IMR-90 (cell line): ENCODE measurements at places on chromosomes 12 and 14.

DNA sequence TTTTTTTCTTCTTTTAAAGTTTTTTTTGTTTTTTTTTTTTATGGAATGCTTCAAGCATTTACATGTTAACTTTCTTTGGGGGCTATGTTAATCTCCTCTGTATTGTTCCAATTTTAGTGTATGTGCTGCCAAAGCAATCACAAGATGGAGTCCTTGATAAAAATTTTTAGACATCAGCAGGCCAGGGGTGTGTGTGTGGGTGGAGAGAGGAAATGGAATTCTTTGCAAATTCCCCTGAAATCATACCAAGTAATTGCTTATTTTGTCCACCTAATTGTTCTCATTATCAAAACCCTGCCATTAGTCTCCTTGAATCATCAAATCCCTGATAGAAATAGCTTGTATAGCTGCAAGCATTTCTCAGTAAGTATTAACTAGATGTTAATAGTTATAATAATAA is 21.7 kb downstream of the RNF212B start:
- DNase-seq = no peak

GRCh38 chr12:114920771-114921554 is 237.0 kb upstream of the TBX3 start:
- DNase-seq = peak; percentile 46

GRCh38 chr14:53265025-53265424 is 111.9 kb upstream of the DDHD1 start:
- DNase-seq = no peak

DNA sequence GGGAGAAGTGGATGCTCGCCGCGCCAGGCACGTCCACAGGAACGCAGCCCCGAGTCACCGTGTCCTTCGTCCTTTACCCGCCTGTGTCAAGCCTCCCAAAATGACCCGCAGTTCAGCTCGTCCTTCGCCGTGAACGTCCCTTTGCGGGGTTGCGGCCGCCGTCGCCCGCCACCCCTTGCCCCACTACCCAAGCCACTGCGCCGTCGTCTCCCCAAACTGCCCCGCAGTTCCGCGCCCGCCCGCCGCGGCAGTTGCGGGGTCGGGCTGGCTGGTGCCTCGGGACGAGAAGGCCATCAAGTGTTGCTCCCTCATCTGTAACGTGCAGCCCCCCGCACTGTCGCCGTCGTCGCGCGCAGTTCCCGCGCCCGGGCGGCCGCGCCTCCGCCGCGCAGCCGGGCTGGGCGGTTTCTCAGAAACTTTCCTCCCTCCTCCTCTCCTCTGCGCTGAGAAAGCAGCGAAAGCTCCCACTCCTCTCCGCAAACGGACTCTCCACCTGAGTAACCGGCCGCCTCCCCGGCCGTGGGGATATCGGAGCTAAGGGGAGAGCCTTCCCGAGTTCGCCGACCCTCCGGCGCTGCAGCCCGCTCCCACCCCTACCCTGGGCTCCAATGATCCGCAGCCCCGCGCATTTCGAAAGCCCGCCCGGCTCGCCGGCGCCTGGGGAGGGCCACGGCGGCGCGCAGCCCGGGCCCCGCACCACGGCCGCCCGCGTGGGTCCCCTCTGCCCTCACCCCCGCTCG is 6.7 kb downstream of the CDKN1B start:
- peak; percentile 25 for DNase-seq

- DNase-seq = no peak
Observed at GRCh38 chr12:56641219-56641618, 4.6 kb downstream of the ATP5F1B start.

DNA sequence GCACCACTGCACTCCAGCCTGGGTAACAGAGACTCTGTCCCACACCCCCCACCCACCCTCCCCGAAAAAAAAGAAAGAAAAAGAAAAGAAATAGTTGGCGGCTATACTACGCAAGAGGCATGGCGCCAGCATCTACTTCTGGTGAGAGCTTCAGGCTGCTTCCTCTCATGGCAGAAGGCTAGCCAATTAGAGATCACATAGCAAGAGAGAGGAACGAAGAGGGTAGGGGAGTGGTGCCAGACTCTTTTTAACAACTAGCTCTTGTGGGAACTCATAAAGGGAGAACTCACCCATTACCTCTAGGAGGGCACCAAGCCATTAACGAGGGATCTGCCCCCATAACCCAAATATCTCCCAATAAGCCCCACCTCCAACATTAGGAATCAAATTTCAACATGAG is 6.2 kb downstream of the DENND5B start:
- DNase-seq = no peak

DNA sequence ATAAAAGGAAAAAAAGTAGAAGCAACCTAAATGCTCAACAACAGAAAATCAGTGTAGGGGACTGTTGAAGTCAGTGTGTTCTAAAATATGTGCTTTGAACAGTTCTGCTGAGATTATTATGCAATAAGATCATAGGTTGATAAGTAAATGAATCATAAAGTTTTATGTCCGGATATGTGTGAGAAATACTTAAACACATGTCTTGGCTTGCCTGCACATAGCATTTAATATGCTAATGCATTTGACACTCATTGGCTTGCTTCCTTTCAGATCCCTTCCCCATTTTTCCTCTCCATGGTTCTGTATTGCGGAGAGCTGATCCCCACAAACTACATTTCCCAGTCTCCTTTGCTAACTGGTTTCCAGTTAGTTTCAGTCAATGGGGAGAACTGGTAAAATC is 573.8 kb upstream of the TBX3 start:
- peak; percentile 43 for DNase-seq

GRCh38 chr12:113862590-113863454 is 103.3 kb downstream of the RBM19 start:
- DNase-seq = peak; percentile 94

GRCh38 chr14:64717870-64718269 is 13.6 kb downstream of the PLEKHG3 start:
- peak; percentile 20 for DNase-seq

DNA sequence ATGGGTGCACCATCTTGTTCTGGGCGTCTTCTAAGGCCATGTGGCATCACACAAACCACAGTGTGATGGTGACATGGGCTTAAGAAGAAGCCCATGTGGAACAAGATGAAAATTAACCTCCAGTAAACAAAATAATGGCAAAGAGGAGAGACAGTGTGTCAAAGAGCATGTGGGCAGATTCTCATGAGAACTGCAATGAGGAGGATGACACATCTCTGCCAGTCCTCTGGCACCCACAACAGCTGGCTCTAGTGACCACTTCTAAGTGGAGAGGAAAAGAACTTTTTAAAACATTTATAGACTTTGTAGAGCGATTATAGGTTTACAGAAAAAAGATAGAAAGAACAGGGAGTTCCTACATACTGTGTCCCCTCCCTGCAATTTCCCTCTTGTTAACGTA is 401.4 kb downstream of the ATP23 start:
- DNase-seq = no peak

DNA sequence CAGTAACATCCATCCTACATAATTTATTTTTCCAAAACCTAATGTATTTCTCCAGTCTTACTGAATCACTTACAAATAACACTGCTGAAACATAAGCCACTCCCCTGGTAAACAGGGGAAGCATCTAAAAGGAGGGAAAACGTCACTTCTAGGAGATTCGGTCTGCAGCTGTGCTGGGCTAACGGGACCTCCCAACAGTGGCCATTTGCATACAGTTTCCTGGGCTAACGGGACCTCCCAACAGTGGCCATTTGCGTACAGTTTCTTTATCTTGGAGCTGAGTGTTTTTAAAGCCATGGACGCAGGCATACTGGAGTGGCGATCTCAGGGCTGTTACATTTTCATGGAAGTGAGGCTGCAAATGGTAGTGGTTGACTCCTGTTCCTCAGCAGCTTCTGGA is 242.9 kb downstream of the TMEM132D start:
- DNase-seq = no peak

DNA sequence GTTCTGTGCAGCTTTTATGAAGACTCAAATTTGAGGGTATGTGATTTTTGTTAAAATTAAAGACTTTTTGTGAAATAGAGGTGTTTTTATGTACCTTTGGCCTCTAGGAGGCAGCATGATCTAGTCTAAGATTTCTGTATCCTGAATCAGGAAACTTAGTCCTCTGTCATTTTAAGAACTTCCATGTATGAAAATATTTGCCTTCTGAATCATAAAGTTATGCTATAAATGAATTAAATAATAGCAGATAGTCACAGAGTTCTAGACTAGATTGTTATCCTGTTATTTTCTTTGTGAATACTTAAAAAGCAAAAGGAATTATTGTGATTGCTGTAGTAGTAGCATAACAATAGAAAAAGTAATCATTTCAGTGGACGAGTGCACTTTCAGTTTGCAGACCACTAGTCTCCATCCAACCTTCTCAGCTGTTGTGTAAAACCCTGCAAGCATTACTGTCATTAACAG is 56.3 kb downstream of the FGD4 start:
- DNase-seq = peak; percentile 82

DNA sequence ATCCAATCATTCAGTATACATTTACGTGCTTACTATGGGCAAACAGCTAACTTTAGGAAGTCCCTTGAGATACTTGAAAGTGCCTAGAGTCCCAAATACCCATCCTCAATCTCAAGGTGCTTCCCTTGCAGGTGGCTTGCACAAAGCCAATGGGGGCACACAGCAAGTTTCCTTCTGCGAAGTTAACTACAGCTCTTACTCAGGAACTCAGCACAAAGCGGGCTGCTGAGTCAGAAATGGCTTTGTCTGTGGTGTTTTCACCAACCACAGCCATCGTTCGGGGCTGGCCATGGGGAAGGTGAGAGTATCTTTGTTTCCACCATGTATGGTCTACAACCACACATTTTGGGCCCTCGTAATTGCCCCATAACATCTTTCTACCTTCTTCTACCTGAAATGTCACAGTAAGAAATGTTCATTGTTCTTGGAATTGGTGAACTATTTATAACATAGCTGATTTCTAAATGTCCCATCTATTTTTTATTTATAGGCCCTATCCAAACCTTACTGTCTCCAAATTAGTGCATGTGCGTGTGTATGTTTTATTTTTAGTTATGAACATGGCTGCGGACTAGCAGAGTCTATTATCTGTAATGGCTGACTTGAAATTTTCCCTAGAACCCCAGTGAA is 13.9 kb downstream of the MFAP5 start:
- DNase-seq = no peak

DNA sequence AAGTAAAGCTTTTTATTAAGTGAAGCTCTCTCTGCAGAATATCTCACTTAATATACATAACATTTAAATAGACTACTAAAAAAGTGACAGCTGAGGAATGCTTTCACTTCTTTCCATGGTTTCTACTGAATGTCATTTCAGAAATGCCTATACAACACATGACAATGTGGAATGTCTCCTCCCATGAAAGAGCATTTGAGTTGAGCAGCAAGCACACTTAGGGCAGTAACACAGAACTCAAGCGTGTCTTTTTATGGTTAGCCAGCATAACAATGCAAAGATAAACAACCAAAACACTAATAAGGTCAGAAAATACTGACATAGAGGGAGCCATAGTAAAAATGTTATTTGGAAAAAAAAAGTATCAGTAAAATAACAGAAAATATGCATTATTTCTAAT is 9.4 kb downstream of the PPP1R12A start:
- no peak for DNase-seq

- DNase-seq = no peak
Observed at GRCh38 chr14:104968541-104969401, 9.4 kb downstream of the AHNAK2 start.

DNA sequence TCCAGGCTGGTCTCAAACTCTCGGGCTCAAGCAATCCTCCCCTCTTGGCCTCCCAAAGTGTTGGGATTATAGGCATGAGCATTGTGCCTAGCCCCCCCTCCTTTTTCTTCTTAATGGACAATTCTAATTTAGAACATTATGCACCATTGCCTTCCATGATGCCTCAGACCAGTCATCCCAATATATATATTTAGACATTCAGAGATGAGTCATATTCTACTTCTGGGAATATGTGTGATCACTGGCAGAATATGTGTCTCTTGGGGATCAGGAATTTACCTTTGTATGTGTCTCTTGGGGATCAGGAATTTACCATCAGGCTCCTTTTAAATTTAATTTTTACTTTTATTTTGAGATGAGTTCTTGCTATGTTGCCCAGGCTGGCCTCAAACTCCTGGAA is 7.5 kb upstream of the CCDC177 start:
- peak; percentile 65 for DNase-seq

- no peak for DNase-seq
Observed at GRCh38 chr12:6641131-6641530, 5.4 kb upstream of the LPAR5 start.

DNA sequence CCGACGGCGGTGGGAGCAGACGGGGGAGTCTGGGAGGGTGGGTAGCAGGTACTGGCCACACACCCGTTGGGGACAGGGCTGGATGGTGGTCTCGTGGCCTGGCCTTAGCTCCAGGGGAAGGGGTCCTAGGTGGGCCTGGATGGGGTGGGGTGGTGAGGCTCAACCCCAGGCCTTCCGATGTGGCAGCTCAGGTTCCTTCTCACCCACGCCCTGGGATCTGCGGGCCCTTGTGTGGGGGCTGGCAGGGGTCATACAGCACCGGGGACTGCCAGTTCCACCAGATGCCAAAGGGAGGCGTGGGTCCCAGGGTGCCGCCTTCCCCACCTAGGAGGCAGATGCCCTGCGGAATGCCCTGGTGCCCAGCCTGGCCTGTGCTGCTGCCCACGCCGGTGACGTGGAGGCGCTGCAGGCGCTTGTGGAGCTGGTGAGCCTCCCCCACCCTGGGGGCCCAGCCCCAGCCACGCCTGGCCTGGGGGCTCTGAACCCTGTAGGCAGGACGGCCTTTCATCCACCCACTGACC is 21.0 kb downstream of the ASPG start:
- no peak for DNase-seq

DNA sequence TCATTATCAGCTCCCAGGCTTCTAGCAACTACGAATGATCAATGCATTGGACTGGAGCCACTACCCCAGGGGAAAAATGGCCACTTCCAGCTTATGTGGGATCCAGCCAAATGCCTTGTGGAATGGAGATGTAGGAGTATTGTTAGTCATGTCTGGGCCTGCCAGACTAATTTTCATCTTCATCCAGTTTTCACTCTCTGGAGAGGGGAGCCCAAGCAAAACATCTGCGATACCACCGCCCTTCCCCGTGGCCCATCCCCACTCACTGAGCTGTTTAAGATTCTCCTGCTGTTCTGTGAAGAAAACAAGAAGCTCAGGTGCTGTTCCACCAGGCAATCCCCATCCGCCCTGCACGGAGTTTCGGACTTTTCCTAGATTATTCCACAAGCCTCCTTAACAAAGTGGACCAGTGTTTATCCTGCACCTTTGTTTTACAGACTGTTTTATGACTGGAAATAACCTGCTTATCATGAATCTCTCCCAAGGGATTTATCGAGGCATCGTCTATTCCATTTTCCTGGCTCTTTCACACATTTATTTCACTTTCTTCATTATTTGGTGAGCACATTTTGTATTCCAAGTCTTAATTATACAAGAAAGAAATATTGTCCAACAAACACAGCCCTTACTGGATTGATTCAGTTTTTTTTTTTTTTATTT is 35.5 kb upstream of the MAX start:
- DNase-seq = peak; percentile 6

DNA sequence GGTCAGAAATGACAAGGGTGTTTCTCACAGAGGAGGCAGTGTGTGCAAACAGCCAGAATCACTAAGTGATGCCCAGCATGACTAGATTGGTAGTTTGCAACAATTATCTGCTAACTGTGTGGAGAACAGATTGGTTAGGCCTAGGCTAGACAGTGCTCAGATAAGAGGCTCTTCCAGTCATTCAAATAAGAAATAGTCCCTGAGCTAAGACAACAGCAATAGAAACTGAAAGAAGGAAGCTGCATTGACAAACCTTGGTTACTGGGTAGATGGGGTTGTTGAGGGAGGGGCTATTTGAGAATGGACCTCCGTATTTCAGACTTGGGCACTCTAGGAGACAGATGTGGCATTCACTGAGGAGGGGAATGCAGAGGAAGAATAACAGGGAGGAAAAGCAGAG is 255.0 kb upstream of the NPAS3 start:
- DNase-seq = no peak

- DNase-seq = peak; percentile 80
Observed at GRCh38 chr12:77685112-77685511, 145.6 kb upstream of the NAV3 start.
